ENCODE measurements at places on chromosomes 4 and X.

- no peak for DNase-seq
These were observed 44.9 kb downstream of the ZNF182 start for GRCh38 chrX:47958761-47959342.

DNA sequence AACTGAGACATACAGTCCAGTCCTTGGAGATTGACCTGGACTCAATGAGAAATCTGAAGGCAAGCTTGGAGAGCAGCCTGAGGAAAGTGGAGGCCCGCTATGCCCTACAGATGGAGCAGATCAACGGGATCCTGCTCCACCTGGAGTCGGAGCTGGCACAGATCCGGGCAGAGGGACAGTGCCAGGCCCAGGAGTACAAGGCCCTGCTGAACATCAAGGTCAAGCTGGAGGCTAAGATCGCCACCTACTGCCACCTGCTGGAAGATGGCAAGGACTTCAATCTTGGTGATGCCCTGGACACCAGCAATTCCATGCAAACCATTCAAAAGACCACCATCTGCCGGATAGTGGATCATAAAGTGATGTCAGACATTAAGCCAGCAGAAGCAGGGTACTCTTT, 20.4 kb upstream of the FRMPD3 start:
- no peak for DNase-seq

DNA sequence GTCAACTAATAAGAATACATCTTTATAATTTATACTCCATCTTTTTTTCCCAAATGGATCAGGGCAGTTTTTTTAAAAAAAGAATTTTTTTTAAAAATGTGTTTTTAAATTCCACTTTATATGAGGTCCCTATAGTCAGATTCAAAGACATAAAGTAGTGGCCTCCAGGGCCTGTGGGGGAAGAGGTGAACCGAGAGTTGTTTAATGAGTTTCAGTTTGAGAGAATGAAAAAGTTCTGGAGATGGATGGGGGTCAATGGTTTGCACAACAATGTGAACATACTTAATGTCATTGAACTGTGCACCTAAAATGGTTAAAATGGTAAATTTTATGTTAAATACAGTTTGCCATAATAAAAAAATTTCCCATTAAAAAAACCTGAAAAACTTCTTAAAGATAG, 53.8 kb downstream of the ZNF827 start:
- no peak for DNase-seq

DNA sequence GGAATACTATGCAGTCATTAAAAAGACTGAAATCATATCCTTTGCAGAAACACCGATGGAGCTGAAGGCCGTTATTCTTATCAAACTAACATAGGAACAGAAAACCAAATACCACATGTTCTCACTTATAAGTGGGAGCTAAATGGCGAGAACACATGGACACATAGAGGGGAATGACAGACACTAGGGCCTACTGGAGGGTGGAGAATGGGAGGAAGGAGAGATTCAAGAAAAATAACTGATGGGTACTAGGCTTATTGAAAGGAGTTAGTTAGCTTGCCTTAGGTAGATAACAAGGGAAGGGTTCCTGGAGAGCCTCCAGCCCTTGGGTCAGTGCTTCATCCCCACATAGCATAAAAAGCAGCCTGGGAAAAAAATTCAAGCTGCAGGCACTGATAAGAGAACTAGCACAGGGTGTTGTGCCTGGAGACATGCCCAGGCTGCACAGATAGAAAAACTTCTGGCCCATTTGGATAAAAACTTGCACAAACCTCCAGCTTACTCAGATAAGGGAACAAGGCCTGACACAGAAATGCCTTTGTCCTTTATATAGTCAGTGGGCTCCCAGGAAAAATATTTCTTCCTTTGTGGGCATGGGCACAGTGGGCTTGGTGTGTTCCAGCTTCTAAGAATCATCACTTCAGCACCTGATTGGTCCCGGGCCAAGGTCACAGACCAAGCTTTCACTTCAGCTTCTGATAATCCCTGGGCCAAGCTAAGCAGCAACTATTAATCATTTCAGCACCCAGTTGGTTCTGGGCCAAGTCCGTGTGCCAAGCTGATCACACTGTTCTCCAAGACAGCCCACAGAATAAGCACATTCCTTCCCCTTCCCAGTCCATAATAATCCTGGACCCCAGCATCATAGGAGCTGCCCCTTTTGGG, 23.1 kb upstream of the PWWP3B start:
- DNase-seq: no peak

GRCh38 chrX:65610481-65610880, 57.0 kb upstream of the MSN start:
- no peak for DNase-seq

DNA sequence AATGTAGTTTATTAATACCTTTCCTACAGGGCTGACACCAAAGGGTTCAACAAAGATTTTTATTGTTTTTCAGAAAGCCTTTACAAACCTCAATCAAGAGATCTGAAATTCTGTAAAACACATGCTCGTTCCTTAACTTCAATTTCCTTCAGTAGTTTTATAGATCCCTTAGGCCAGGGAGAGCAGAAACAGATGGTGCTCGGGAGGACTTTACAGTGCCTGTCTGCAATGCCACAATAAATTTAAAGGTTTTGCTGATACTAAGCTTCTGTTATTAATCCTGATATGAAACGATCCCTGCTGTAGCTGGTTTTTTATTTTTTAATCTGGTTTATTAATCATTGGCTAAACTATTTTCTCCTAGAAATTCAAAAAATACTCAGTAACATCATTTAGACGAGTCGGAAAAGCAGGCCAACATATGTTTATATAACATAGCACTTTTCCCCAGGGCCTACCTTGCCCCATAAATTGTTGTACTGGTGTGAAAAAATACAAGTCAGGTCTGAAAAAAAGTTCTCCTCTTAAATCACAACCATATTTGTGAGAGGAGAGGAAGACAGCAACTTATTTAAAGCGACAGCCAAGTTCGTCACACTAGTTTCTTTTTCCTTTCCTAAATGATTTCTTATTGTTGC, 39.8 kb downstream of the SHISA3 start:
- no peak for DNase-seq

DNA sequence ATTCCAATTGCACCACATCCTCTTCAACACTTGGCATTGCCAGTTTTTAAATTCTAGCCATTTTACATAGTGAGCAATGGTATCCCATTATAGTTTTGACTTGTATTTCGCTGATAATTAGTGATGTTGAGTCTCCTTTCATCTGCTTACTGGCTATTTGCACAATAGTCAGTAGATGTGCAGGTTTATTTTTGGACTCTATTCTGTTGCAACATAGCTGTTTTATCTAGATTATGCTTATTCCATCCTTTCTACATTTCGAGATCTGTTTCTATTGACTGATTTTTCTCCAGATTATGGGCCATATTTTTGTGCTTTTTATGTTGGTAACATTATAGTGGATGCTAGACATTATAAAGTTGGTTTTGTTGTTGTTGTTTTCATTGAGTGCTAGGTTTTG, 106.1 kb downstream of the WWC2 start:
- no peak for DNase-seq

DNA sequence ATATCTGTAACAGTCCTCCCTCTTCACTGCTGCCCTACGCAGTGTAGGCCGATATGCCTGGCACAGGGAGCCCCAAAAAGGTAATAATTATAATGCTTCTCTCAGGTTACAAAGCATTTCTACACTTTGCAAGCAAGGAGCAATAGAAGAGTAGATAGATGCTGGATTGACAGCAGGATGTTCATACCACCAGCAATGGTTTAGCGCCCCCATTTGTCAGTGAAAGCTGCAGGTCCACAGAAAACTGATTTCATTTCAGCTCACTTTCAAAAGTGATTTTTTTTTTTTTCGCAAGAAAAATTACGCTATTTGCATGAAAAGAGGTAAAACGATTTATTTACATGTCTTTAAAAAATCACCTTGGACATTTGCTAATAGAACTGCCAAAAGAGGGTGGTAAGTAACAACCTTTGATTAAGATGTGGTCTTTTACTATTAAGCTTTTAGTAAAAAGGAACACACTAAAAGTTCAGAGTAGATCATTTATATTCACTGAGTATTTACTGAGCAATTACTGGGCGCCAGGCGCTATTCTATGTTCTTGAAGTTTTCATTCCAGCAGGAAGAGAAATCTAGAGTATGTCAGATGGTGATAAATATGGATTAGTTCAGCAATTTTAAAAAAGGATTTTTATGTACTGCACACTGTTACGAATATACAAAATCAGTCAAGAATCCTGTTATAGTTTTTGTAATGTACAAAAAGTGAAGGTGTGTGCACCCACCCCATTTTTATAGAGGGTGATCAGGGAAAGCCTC, 34.4 kb downstream of the HPF1 start:
- no peak for DNase-seq

GRCh38 chrX:71870208-71871098, 40.2 kb upstream of the NHSL2 start:
- no peak for DNase-seq

- no peak for DNase-seq
These were observed 361 bp downstream of the TMEM128 start for GRCh38 chr4:4247696-4248028.

DNA sequence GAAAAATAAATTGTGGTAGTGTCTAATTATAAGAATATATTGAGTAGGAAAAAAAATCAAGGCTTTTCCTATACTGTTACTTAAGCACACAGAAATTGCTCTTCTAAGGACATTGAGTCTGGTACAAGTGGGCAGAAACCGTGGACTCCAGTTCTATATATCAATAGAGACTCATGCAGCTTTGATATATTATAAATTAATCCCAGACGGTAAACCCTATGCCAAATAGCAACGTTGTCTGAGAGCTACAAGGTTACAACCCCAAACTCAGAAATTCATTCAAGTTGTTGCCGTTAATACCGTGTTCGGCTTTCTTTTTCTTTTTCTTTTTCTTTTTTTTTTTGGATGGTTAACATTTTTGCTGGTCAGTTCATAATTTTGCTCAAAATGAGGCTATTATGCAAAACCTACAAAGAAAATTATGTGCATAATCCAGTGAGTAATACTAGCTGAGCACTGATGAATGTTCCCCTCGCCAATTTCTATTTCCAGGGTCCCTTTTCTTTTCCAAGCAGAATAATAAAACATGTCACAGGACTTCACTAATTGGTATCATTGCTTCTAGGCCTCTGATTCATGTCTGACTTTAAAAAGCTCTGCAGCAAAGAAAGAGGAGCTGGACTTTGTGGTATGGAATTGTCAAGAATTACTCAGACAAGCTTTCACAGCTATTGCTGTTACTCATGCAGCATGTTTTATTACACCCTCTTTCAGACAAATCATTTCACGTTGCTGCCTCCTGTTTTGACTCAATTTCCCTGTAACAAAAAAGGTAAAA, 737.7 kb downstream of the NLGN4X start:
- no peak for DNase-seq

GRCh38 chr4:81449015-81449414, 22.7 kb downstream of the RASGEF1B start:
- no peak for DNase-seq

GRCh38 chr4:109131559-109131958, 170.9 kb downstream of the COL25A1 start:
- no peak for DNase-seq

DNA sequence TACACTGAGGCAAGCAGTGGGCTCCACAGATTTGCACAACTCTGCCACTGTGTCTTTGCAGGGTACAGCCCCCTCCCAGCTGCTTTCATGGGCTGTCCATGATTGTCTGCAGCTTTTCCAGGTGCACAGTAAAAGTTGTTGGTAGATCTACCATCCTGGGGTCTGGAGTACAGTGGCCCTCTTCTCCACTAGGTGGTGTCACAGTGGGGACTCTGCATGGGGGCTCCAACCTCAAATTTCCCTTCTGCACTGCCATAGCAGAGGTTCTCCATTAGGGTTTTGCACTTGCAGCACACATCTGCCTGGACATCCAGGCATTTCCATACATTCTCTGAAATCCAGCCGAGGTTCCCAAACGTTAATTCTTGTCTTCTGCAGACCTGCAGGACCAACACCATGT, 1002.3 kb downstream of the FAM133A start:
- no peak for DNase-seq

- no peak for DNase-seq
These were observed 198.9 kb downstream of the FBXO8 start for GRCh38 chr4:174084542-174084941.

GRCh38 chr4:83850435-83850834, 314.5 kb downstream of the GPAT3 start:
- DNase-seq: no peak
